ENCODE measurements at places on chromosomes 5 and 9. TPM values are rescaled to one million over a fixed set of nuclear protein-coding genes. Genes with fewer than 3 reads are reported as not detected.

GRCh38 chr9:136283291-136284235 is 20.3 kb downstream of the CCDC187 start:
- DNase-seq = peak; percentile 78

Gene CNTFR
- not detected for total RNA-seq

Gene CEL
- 1.8 TPM for total RNA-seq

Gene ADAMTS13
- total RNA-seq = 18.1 TPM

DNA sequence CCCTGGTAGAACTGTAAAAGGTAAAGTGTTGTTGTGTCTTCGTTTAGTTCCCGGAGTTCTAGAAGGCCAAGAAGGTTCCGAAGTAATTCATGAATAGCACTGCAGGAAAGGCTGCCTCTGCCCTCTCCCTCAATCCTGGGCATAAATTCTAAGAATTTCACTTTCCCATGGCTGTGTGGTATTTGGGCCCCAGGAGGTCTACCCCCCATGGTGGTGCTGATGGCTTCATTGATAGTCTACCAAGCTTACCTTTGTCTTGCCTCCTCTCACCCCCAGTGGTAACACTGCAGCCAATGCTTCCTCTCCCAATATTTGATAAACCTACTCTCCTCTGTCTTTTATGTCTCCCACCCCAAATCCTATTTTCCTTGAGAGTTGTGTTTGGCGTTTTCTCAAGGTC is 39.5 kb downstream of the ADAMTS16 start:
- DNase-seq = no peak

- DNase-seq = no peak
These were observed 11.2 kb downstream of the LIX1 start for GRCh38 chr5:97131139-97131710.

Gene CDX1
- total RNA-seq = not detected

DNA sequence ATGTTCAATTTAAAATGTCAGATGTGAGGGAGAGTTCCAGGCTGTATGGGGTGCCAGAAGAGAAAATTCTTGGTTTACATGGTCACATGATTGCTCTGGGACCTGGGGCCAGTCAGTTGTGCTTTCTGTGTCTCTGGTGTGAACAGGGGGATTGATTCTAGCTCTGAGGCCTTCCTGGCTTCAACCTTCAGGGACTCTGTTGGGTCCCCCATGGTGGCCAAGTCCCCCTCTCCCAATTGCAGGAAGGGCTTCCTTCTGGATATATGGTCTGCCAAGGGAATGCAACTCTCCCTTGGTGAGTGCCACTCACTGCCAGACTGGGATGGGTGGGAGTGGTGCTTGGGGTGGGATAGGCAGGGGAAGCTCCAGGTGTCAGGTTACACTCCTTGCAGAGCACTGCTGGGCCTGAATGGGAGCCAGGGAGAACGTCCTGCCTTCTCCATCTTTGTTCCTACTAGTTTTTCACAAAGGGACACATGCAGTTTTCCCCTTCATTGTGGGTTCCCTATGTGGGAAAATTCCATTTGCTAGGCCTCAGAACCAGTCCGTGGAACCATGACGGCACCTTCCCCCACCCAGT is 153.2 kb downstream of the MELK start:
- DNase-seq = no peak

Gene JAKMIP2
- 14.5 TPM for total RNA-seq

DNA sequence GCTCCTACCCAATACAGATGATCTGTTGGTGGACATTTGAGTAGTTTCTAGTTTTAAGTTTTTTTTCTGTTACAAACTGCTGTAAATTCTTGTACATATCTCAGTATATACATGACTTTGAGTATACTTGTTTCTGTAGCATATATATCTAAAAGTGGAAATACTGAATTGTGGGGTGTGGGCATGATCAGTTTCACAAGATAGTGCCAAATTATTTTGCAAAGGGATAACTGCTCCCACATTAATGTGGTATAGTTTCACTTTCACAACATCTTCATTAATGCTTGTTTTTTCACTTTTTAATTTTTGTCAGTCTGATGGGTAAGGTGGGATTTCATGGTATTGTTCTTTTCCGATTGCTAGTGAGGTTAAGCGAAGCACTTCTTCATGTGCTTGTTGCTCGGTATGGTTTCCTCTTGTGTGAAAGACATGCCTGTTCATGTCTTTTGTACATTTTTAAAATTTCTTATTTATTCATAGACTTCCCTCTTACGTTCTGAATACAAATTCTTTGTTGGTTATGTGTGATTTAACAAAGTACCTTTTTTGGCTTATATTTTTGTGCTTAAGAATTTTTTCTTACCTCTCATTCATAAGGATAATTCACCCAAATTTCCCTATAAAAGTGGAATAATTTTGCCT is 103.5 kb downstream of the CDC42SE2 start:
- DNase-seq = no peak

Gene FBLL1
- not detected for total RNA-seq

Gene THBS4
- 3.9 TPM for total RNA-seq

GRCh38 chr9:137083394-137084004 is 3.3 kb upstream of the MAN1B1 start:
- no peak for DNase-seq

Gene FOXD4L4
- total RNA-seq = 0.53 TPM

- no peak for DNase-seq
These were observed 426.3 kb upstream of the TLE4 start for GRCh38 chr9:79145442-79145841.

Measured in OCI-LY7 (cell line).